Vagina (tissue), 2 donors: ENCODE measurements at places on chromosomes 11 and 22. TPM values are rescaled to one million over a fixed set of nuclear protein-coding genes. Genes with fewer than 3 reads are reported as not detected.
A peak's percentile ranks its signal among the peaks of the same experiment; 100 is the strongest.

- no peak for DNase-seq
- no peaks in the 10 kb centered on the region for H3K36me3 ChIP-seq
- H3K4me3 ChIP-seq: no peak overlapping the region
- no peak overlapping the region for H3K27ac ChIP-seq
- no peaks in the 10 kb centered on the region for H3K27me3 ChIP-seq
These were observed 33.1 kb upstream of the ARHGAP32 start for GRCh38 chr11:129225190-129225589.

- H3K4me1 ChIP-seq: peaks cover 23% of the 10 kb centered on the region
- no peaks in the 10 kb centered on the region for H3K27me3 ChIP-seq
- H3K4me3 ChIP-seq: no peak overlapping the region
- H3K27ac ChIP-seq: peak overlapping the region; percentile 90
These were observed 3.6 kb upstream of the C11orf86 start for GRCh38 chr11:66971488-66971887.

GRCh38 chr11:81342966-81343365, 1390.7 kb downstream of the FAM181B start:
- no peaks in the 10 kb centered on the region for H3K27me3 ChIP-seq
- H3K4me3 ChIP-seq: no peak overlapping the region
- H3K27ac ChIP-seq: no peak overlapping the region
- no peaks in the 10 kb centered on the region for H3K4me1 ChIP-seq
- no peak for DNase-seq

GRCh38 chr11:87473174-87473573, 435.4 kb downstream of the TMEM135 start:
- H3K4me1 ChIP-seq: no peaks in the 10 kb centered on the region
- H3K27ac ChIP-seq: no peak overlapping the region
- no peaks in the 10 kb centered on the region for H3K36me3 ChIP-seq
- H3K4me3 ChIP-seq: no peak overlapping the region
- no peaks in the 10 kb centered on the region for H3K27me3 ChIP-seq

The OR8A1 gene
- total RNA-seq: not detected

The MMP1 gene
- not detected for total RNA-seq

DNA sequence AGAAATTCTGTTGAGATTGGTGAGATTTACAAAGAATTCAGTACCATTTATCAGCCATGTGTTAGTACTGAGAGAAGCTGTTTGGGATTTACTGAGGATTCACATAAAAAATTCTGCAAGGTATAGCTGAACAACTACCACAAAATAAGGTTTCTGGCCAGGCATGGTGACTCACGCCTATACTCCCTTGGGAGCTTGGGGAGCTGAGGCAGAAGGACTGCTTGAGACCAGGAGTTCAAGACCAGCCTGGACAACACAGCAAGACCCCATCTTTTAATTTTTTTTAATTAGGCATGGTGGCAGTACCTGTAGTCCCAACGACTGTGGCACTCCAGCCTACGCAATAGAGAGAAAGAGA, 86.7 kb downstream of the SIK3 start:
- H3K27ac ChIP-seq: no peak overlapping the region
- H3K4me3 ChIP-seq: no peak overlapping the region
- H3K4me1 ChIP-seq: peaks cover 11% of the 10 kb centered on the region

The TKFC gene
- total RNA-seq: 22.6 TPM

- H3K4me1 ChIP-seq: no peaks in the 10 kb centered on the region
- no peak for DNase-seq
- H3K36me3 ChIP-seq: no peaks in the 10 kb centered on the region
- H3K27ac ChIP-seq: no peak overlapping the region
- no peak overlapping the region for H3K4me3 ChIP-seq
- H3K27me3 ChIP-seq: no peaks in the 10 kb centered on the region
These were observed 39.5 kb upstream of the BRSK2 start for GRCh38 chr11:1350086-1350725.

The RAB36 gene
- total RNA-seq: 3.2 TPM

GRCh38 chr11:69934861-69935494, 115.8 kb upstream of the FGF3 start:
- no peak for DNase-seq
- H3K27me3 ChIP-seq: no peaks in the 10 kb centered on the region
- no peaks in the 10 kb centered on the region for H3K36me3 ChIP-seq
- peaks cover 4% of the 10 kb centered on the region for H3K4me1 ChIP-seq
- H3K4me3 ChIP-seq: no peak overlapping the region

GRCh38 chr11:130548491-130548833, 100.0 kb downstream of the ADAMTS15 start:
- H3K4me3 ChIP-seq: no peak overlapping the region
- H3K36me3 ChIP-seq: no peaks in the 10 kb centered on the region
- H3K27me3 ChIP-seq: no peaks in the 10 kb centered on the region
- no peak overlapping the region for H3K27ac ChIP-seq
- DNase-seq: no peak

The PAMR1 gene
- total RNA-seq: 46.7 TPM

DNA sequence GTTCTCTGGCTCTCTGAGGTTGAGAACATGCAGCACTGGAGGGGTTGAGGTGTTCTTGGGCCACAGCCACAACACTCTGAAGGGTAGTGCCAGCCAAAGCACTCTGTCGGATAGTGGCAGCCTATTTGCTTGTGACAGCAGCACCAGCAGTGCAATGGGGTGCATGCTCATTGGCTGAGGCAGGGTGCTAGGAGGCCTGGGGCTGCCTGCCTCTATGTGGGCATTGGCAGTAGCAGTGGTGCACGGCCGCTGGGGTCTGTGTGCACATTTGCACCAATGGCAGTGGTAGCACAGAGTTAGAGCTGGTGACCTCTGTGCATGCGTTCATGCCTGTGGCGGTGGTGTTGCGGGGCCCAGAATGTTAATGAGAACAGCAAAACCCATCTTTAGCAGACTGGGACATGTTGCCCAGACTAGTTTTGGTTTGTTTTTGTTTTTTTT, 25.4 kb downstream of the PI4KA start:
- no peaks in the 10 kb centered on the region for H3K27me3 ChIP-seq
- no peaks in the 10 kb centered on the region for H3K4me1 ChIP-seq

The SLC1A2 gene
- total RNA-seq: 4.7 TPM

DNA sequence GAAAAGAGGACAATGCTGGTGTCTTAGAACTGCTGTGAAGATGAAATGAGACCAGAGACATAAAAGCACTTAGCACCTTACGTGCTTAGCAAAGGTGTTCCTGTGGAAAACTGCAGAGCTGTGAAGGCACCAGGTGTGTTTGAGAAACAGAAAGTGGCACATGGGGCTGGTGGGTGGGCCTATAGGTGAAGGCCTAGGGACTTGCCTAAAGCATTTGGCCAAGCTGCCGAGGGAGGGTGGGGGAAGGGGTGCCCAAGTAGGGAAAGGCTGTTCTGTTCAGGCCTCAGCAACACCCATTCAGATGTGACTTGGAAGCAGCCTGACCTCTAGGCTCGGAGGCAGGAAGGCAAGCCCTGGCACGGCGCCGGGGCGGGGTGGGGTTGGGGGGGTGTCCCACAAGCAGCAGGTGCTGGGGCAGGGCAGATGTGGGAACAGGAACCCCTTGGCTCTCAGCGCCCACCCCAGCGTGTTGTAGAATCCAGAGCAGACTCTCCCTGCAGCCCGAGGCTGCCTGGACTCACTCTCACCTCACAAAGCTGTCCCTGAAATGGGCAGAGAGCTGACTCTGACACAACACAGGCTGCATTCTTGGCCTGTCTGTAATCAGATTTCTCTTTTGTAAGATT, 366.7 kb upstream of the NARS2 start:
- H3K27ac ChIP-seq: no peak overlapping the region
- no peak for DNase-seq
- H3K4me1 ChIP-seq: no peaks in the 10 kb centered on the region
- no peak overlapping the region for H3K4me3 ChIP-seq

DNA sequence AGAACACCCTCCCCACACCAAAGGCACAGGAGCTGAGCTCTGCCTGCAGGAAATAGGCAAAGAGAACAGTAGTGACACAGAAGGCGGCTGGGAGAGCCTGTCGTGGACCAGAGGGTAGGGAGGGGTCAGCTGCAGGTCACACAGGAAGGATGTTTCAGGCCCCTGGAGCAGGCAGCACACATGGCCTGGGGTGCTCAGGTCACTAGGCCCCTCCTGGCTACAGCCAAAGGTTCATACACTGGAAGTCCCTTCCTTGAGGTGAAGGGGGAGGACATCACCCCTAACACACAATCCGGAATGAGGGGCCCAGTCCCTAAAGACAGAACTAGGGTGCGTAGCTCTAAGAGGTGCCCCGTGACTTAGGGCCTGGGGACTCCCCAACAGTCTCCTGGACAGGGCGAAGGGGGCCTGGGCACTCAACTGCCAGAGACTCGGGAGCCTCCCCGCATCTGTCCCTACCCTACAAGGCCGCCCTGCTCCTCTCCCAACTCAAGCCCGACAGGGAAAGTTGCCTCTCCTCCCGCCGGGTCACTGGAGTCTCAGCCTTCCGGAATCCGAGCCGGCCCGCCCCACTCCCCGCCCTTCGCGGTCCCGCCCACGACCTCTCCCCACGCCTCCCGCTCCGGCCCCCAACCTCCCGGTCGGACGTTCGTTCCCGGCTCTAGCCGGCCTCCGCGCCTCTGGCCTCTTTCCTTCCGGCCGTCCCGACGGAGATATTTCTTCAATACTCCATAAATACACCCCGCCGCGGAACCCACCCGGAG, at the start of gene CYB5R2:
CYB5R2 (minus strand) TSS at position 541 of the 764 bp plus-strand sequence. CDS start 675 bp downstream, outside the sequence.
- peaks cover 54% of the 10 kb centered on the region for H3K4me1 ChIP-seq
- H3K36me3 ChIP-seq: no peaks in the 10 kb centered on the region
- DNase-seq: no peak
- no peaks in the 10 kb centered on the region for H3K27me3 ChIP-seq
- H3K4me3 ChIP-seq: peak within 1 kb of the TSS; percentile 57
